ENCODE measurements at places on chromosomes 3 and 15.
A peak's percentile ranks its signal among the peaks of the same experiment; 100 is the strongest.

DNA sequence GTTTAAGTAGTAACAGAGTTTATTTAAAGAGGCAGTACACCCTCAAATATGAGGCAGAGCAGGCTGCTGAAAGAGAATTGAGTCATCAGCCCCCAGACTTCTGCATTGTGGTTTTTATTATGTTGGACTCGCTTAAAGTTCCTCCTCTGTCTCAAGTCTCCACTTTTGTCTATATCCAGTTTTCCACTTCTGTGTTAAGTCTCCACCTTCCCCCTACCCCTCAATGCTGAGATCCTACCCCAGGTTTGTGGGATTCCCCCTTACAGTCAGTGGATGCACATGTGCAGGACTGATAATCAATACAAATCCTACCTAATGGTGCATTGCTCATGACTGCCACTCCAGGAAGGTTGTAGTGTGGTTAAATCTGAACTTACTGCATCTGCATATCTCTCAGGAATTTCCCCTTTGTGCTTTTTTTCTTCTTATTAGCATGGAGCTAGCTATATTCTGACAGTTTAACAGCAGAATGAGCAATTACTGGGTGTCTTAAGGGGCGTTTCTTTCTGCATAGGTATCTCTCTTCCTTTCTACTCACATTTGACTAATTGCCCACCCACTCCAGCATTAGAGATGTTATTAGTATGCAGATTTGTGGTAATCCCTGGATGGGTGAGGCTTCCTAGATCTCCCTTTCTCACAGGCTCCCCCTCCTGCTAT, 11.9 kb upstream of the CD200R1L start:
- DNase-seq: no peak

GRCh38 chr15:80267658-80268057, 15.6 kb upstream of the CTXND1 start:
- DNase-seq: no peak

DNA sequence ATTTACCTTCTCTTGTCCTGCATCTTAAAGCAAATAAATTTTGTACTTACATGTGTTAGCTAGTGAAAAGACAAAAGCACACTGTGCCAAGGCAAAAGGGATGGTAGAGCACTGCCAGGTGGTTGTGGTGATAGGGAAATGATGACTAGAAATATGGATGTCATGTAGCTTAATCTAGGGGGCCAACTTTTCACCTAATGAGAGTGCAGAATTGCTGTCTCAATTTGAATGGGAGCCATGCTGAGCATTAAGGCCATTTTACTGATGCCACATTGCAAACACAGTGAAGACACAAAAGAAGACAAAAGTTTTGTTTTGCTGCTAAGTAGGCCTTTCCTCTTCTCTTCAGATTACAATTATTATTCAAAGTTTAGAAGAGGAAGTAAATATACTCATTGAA, 274.7 kb downstream of the PDCD6IP start:
- DNase-seq: no peak

DNA sequence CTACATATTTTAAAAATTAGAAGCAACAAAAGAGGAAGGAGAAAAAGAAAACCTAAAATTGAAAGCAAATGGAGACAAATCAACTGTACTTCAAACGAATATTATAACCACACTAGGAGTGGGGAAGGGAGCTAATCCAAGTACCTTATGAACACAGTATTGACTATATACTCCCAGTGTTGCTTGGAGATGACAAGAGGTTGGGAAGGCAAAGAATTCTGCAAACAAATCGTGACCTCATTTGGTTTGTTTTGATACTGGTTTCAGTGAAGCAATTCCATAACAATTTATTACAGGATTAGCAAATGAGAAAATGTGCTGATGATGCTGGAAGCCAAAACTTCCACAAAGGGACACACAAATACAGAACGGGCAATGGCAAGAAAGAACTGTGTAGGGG, 268.1 kb downstream of the ULK4 start:
- DNase-seq: no peak

DNA sequence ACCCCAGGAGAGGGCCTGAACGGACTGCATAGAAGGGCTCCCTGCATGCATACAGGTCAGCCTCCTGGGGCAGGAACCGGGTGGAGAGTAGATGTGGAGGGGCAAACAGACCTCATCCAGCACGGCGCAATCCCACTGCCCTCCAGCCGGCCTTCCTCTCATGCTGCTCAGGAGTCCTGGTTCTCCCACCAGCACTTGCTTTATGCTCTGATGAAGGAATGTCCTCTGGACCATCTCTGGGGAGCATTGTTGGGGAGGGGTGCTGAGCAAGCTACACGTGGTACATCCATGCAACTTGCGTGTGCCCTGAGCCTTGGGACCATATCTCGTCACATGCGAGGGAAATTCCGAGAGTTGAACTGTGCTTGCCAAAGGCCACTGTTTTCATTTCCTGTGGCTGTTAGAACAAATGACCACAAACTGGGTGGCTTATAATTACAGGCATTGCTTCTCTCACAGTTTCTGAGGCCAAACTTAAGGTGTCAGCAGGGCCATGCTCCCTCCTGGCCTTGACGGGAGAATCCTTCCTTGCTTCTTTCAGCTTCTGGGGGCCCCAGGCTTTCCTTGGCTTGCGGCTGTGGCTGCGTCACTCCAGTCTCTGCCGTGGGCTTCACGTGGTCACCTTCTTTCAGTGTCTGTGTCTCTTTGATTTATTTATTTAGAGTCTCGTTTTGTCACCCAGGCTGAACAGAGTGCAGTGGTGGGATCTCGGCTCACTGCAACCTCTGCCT, 12.2 kb downstream of the SELENOS start:
- DNase-seq: peak; percentile 76

- no peak for DNase-seq
Measured at GRCh38 chr3:181698263-181698954, 13.3 kb upstream of the SOX2 start.

DNA sequence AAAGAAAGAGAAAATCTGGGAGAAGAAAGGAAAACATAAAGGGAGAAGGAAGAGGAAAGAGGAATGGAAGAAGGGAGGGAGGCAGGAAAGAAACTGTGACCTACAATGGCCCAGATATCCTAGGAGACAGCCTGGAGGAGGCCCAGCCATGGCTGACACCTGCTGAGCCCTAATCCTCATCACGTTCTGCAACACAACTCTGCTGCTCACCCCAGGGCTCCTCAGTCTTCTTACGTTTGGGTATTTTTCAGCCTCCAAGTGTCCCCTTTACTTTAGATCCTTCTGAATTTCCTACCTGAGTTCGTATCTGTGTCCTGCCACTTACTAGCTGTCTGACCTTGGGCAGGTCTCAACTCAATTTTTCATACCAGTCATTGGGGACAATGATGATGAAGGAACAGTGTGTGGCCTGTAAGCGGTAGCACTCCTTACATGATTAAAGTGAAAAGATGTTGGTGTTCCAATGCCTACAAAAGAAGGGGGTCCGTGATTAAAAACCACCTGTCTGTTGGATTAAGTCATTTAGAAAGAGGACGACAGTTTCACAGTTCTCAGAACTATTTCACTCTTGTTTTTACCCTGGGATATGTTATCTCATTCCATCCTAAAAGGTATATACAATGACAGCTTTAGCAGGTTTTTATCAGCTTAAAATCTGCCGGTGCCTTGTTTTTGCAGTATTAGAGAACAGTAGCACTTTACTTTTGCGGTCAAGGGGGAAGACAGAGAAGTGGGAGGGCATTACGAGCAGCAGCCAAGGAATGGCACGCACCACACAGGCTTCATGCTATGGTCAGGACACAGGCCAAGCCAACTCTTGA, 47.4 kb downstream of the CCR4 start:
- DNase-seq: peak; percentile 8

DNA sequence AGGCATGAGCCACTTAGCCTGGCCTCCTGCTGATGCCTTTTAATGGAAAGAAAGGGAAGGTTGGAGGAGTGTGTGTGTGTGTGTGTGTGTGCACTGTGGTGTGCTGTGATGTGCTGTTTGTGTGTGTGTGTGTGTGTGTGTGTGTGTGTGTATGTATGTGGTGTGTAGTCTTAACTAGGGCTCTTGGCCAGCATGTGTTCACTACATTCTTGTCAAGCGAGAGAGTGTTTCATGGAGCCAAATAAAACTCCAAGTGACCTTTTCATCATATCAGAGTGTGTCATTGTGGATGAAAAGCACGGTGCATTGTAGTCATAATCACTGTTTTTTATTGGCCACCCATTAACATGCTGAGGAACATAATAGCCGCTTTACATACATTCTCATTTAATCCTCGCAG, 30.8 kb upstream of the BHLHE40 start:
- no peak for DNase-seq

- DNase-seq: no peak
Measured at GRCh38 chr15:88729581-88729980, 73.7 kb upstream of the ACAN start.

GRCh38 chr15:62681939-62682896, 360.3 kb upstream of the TPM1 start:
- DNase-seq: no peak

DNA sequence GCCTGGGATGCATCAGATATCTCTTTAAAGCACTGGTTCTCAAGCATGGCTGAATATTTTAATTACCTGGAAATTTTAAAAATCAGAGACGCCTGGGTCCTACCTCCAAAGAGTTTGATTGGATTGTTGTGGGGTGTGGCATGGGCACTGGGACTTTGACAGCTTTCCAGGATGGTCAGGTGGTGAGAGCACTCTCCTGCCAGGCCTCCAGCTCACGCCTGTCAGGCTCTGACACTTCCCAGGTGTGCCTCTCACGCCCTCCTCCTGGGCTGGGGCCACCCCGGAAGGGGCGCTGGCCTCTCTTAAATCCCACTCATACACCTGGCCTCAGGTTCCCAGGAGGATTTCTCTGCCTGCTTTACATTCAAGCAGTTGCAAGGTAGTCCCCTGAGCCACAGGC, 48.5 kb downstream of the AMOTL2 start:
- DNase-seq: no peak

GRCh38 chr15:54810031-54810430, 386.7 kb downstream of the RSL24D1 start:
- DNase-seq: no peak

DNA sequence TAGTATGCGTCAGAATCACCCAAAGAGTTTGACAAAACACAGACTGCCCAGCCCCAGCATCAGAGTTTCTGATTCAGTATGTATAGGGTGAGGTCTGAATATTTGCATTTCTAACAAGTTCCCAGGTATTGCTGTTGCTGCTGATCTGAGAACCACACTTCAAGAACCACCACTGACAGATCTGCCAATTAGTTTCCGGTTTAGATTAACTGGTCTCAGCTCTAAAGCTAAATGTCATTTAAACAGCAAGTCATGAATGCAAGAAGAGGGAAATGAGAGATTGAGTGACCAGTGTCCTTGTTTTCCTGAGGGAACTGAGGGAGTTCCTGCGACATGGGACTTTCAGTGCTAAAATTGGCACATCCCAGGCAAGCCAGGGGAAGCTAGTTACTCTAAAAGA, 305.0 kb downstream of the ZNF385D start:
- no peak for DNase-seq

- no peak for DNase-seq
Measured at GRCh38 chr3:71702131-71703024, 22.8 kb downstream of the EIF4E3 start.

- no peak for DNase-seq
Measured at GRCh38 chr3:97967966-97968365, 4.3 kb downstream of the RIOX2 start.

GRCh38 chr3:119258915-119259314, 18.2 kb upstream of the B4GALT4 start:
- DNase-seq: no peak

DNA sequence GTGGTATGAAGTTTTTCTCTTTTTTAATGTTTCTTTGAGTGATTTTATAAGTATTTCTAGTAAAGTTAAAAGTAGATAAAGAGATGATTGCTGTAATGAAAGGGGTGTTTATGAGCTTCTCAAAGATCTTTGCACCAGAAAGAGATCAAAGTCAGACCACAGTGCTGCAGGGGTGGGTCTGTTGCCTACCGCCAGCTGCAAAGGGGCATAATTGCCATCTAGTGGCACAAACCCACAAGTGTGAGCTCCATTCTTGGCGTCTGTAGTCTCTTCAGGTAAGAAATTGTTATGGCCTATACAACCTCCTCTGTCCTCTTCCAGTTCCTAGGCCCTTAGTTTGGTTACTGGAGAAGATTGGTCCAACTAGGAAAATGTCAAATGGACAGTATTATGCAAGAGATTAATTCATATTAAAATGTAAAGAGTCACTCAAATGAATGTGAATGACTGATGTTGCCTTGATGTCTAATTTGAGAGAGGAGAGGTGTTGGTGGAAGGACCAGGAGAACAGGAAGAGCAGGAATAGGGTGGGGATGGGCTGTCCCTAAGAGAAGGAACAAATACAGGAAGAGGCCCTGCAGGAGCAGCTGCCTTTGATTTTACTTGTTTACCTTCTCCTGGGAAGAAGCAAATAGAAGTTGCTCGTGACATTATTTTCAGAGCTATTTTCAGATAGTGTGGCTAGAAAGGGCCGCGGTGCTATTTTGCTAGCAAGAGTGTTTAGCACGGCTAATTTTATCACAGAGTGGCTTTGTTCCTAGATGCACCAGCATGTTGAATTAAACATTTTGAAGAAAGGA, 53.0 kb upstream of the GSK3B start:
- peak; percentile 46 for DNase-seq

DNA sequence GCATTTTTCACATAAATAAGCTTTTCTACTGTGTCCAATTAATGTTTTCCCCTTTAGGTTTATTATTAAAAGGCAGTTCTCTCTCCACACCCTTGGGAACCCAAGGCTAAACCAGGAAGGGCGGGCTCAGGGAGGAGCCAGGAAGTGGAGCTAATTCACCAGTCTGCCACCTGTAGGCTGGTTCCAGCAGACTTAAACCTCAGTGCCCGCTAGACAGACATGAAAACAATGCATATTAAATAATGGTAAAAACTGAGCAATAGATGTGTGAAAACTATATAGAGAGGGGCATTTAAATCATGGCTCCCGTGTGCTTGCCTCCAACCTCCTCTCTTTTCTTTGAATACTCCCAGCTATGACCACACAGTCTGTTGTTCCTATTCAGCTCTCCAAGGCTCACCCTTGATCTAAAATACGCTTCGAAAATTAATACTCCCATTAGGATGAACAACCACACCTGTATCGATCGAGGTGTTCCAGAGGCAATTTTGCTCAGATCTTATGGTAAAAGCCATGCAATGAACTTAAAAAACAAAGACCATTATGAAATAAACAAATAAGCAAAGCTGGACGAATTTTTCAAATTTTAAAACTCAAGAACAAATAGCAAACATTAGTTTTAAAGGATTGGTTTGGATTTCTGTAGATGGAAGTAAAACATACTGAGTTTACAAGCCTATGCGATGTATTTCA, 253.3 kb downstream of the TJP1 start:
- no peak for DNase-seq
